ENCODE measurements at places on chromosomes 16 and 17.

DNA sequence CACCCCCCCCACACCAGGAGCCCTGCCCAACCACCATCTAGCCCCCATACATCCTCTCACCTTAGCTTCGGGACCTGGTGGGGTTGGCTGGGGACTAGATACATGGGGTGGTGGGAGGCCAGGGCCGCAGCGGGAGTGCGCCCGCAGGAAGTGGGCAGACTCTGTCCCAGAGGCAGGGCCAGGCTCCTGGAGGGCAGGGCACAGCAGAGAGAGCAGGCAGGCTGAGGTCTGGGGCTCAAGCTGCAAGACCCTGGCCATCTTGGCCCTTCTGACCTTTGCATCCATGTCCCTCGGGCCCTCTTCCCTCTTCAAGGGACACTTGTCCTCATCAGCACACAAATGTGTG lies 2.7 kb downstream of the ENKD1 start:
- DNase-seq, result no peak

- no peak for DNase-seq
These were observed 15.1 kb upstream of the PLEKHG4 start for GRCh38 chr16:67264277-67264676.

- DNase-seq, result no peak
These were observed 2.7 kb downstream of the MPO start for GRCh38 chr17:58277802-58278595.

DNA sequence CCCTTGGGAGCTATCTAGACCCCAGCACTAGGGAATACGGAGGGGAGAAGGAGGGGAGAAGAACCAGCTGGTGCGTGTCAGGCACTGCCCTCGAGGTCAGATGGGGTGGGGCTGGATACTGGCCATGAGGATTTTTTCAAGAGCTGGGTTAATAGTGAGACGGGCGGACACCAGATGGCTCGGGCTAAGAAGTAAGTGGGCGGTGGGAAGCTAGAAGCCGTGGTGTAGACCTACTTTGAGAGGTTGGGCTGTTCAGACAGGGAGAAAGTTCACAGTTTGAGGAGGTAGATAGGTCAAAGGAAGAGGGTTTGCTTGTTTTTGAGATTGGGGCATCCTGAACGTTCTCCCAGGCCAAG lies 303.8 kb downstream of the SEC14L1 start:
- no peak for DNase-seq

GRCh38 chr16:25867041-25867440 lies 175.3 kb downstream of the HS3ST4 start:
- no peak for DNase-seq

DNA sequence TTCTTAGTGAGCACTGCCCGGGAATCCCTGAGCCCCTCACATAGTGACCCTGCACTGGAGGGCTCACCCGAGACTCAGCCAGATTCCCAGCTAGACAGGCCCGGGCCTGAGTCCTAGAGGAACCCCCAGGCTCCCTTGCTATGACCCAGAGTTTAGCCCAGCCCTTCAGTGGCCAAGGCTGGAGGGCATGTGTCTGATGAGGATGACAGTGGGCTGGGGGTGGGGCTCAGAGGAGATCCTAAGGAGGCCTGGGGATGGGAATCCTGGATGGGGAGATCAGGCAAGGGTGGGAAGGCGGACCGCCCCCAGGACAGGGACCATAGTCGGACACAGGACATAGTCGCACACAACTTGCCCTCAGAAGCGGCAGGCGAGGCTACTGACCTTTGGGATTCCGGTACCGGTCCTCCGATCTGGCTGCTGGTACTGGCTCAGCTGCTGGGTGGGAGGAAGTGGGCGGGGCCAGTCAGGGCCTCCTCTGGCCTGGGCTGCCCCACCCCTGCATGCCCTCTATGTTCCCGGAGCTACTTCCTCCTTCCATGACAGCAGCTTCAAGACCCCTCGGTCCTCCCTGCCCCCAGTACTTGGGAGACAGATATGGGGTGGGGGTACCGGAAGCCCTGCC lies 1.1 kb downstream of the CD79B start:
- no peak for DNase-seq

GRCh38 chr16:14378131-14378551 lies 251.9 kb downstream of the PARN start:
- no peak for DNase-seq

- no peak for DNase-seq
These were observed 578 bp downstream of the RAC3 start for GRCh38 chr17:82031885-82032627.

DNA sequence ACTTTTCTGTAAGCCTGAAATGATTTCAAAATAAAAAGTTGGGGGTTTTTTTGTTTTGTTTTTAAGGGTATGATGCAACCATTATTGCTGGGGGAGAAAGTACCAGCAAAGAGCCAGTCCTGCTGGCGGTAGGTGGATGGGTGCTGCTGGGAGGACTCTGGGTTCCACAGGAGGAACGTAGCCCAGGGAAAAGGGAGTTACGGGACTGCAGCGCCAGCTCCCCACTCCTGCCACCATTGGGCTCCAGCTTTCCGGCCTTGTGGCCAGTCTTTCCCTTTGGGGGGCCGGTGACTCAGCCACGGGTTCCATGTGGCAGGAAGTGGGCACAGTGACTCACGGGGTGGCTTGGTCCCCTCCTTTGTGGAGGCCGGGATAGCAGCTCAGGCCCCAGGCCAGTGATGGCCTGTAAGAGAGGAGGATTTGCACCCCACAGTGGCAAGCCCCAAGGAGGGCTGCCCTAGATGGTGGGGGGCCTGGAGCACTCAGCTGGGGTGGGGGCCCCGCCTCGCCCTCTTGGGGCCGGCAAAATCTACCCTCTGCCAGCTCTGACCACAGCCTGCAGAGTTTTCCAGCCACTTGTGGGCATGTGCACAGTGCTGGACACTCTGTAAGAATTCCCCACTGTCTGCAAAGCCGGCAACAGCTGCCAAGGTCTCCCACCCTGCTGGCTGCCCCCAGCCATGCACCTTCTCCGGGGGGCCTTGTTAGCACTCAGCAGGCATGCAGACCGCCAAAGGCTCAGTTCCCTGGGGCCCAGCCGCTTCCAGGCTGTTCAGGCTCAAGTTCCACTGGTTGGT lies 30.4 kb downstream of the SOCS3 start:
- DNase-seq, result no peak

DNA sequence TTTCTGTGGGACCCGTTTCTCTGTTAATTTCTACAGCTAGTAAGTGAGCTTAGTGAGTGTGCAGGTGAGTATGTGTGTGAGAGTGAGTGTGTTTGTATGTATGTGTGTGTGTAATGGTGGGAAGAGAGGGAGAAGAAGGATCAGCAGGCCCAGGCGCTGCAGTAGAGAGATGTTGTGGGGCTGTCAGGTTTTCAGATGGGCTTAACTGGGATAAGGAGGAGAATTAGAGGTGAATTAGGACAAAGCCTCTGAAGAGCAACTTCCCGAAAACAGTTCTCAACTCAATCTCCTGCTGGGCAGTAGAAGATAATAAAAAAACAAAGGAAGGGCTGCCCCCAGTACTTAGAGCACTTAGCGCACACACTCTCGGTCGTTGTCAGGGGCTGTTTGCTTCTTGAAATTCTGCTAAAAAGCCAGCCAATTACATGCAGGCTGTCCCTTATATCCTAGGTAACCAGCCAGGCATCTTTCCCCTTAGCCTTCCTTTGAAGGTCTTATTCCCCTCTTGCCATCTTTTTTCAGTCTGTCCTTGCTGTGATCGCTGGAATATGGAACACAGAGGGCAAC lies 63.4 kb downstream of the CLEC16A start:
- DNase-seq, result no peak

DNA sequence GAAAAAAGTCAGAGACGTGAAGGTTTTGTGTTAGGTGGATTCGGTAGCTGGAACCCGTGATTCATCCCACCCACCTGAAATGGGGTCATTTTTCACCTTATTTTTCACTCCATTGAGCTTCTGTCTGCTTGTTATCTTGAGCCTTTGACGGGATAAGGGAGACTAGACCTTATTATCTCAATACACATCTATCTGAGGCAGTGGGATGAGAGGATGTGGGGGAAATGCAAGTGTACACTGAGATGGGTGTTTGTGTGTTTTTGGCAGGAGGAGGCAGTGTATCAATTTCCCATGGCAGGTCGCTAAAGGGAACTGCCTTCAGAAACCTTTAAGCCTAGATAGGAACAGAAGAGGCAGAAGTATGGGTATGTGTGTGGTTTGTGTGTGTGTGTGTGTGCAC lies 6.2 kb upstream of the NOG start:
- no peak for DNase-seq

DNA sequence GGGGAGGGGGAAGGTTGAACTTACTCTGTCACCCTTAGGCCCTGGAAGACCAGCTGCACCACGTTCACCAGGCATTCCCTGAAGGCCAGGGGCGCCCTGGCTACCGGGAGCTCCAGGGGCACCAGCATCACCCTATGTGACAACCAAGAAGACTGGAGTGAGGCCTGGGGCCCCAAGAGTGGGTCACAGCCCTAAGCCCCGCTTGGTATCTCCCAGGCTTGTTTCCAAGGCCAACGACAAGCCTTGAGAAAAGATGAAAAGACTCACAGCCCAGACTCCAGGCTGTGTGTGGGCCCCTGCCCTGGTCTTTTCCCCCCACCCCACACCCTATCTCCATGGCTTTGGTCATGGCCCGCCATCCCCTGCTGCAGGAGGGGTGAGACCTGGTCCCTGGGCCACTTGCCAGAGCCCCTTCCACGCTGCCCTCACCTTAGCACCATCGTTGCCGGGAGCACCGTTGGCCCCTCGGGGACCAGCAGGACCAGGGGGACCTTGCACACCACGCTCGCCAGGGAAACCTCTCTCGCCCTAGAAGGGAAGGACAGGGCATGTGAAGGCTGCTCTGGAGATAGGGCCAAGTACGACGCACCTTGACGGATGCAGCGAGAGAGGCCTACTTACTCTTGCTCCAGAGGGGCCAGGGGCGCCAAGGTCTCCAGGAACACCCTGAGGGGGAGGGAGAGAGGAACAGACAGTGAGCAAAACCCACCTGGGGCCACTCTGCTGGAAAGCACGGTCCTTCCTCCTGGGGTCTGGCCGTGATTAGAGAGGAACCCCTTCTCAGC lies 9.9 kb downstream of the COL1A1 start:
- no peak for DNase-seq

DNA sequence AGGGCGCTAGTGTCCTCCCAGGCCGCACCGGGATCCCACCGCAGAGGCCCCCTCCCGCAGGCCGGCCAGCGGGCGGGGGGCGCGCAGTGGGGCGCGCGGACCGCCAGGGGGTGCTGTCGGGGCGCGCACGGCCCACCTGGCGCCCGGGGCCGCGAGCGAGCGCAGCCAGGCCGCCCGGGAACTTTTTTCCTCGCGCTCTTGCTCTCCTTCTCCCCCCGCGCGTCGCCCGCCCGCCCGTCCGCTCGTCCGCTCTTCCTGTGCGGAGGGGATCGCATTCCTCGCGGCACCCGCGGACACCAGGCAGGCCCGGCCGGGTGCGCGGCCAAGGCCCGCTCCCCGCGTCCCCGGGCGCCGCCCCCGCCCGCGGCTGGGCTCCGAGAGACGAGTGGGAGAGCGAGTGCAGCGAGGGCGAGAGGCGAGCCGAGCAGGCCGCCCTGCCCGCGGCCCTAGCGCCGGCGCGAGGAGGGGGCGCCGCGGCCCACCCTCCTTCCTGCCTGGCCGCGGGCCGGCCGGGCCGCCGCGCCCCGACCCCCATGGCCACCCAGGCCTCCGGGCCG lies at the start of gene RAI1:
Gene RAI1 (plus strand): TSS at position 272 of the 557 bp plus-strand sequence. CDS start 111,491 bp downstream, outside the sequence.
- DNase-seq, result peak; percentile 54

- DNase-seq, result no peak
These were observed 955 bp downstream of the ACLY start for GRCh38 chr17:41917679-41918313.

- no peak for DNase-seq
These were observed 525 bp upstream of the ADCY7 start for GRCh38 chr16:50265716-50266336.

DNA sequence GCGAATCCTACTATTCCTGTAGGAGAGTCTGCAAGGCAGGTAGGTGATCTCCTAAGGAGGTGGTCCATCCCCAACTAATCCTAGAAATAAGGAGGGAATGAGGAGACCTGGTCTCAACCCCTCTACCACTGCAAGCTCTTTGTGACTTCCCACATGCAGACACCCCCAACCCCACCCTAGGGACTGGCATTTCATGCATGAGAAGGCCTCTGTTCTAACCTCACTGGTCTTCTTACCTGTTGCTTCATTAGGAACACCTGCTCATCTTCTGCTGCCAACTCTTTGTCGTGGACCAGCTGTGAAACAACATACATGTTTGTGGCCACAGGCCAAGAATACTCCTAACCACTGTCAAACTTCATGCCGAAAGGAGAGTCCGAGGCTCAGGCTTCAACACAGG lies 22.6 kb downstream of the DYNC1LI2 start:
- no peak for DNase-seq

DNA sequence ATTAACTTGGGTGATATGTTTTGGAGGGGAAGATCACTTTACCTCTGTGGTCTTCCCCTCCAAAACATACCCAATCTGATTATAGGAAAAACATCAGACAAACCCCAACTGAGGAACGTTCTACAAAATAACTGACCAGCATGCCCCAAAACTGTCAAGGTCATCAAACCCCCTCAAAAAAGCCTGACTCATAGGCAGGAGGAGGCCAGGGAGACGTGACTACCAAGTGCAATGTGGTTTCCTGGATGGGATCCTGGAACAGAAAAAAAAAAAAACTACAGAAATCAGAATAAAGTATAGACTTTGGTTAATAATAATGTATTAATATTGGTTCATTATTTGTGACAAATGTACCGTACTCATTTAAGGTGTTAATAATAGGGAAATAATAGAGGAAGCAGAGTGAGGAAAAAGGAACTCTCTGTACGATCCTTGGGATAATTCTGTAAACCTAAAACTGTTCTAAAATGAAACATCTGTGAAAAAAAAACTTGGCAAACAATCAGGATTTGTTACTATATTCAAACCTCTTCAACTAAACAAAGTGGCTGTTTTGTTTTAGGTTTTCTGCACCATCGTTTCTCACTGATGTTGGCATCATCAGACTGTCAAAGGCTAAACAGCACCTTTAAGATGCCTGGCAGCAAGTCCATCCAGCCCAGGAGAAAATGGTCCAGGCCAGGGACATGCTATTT lies 266.7 kb upstream of the SDK2 start:
- no peak for DNase-seq

GRCh38 chr17:77698903-77699623 lies 259.4 kb upstream of the TNRC6C start:
- DNase-seq, result no peak

DNA sequence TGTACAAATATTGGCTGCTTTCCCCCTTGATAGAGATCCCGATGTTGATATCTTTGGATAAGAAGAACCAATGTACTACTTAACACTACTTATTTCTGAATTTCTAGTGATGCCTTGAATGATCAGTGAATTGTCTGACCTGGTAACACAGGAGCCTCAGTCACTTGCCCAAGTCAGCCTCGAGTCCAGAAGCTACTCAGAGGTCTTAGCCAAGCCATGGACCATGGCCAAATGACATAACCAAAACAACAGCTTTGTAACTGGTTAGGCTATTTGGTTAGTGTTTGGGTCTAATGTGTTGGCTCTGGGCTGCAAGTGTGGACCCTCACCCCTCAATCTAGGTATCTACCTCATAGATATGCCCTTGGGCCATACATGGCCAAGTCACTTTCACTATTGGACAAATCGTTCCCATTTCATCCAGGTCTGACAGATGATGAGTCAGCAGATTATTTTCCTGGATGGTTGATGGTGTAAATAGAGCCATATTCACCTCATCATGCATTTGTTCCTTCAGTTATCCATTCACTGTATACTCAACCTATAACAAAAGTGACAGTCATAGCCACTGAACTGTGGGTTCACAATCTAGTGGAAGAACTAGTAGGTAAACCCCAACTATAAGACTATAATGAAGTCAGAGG lies 3.5 kb downstream of the RBFOX1 start:
- no peak for DNase-seq

Measured in stimulated activated CD4-positive, alpha-beta T cell treated with anti-CD3 and anti-CD28 coated beads, Interleukin-1b, Interleukin-23, amount 100 ng/mL, for 1 hour (primary cell).